ENCODE measurements at places on chromosomes 6 and 20.

DNA sequence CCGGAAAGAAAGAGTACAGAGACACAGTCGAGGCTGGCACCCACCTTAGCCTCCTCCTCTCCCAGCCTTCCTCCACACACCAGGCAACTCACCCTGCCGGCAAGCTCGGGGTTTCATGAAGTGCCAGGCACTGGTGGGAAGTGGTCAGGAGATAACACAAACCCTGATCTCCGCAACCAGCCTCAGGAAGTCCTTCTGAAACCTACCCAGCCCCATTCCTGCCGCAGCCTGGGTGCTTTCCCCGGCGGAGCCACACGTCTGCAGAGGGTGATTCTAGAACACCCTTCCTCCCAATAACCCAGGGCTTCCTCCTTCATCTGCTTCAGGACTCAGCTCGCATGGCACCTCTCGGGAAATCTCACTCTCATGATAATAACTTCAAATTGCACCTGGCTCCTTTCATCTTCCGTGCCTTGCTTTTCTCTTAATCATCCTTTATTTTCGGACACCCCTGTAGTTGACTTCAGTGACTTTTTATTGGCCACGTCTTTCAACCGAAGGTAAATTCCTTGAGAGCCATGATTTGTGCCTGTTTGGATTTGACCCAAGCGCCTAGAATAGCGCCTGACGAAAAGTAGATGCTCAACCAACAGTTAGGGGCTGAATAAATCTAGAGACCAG is 8.7 kb upstream of the HLA-E start:
- DNase-seq: no peak

- no peak for DNase-seq
Observed at GRCh38 chr20:2299301-2299700, 3.5 kb downstream of the TGM3 start.

DNA sequence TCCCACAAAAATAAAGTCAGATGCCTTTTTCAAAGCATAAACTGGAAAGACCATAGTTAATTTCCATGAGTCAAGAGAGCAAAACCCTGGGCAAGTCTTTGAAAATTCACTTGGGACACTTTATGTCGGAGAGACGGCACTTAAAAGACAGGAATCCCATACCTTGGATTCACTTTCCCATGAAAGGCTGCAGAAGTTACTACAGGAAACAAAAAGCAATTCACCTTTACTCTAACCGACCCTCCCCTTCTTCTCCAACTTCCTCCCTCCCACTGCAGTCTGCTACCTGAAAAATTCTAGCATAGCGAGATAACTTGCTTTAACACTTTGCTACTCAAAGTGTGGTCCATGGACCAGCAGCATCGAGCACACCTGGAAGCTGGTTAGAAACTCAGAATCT is 539.1 kb upstream of the JAG1 start:
- no peak for DNase-seq

- no peak for DNase-seq
Observed at GRCh38 chr20:18394363-18394762, 72.5 kb downstream of the DZANK1 start.

GRCh38 chr6:137039010-137039409 is 5.8 kb downstream of the IL20RA start:
- DNase-seq: no peak

- DNase-seq: no peak
Observed at GRCh38 chr20:24317224-24317623, 152.2 kb upstream of the SYNDIG1 start.
